ENCODE measurements at places on chromosomes 1 and 21.

DNA sequence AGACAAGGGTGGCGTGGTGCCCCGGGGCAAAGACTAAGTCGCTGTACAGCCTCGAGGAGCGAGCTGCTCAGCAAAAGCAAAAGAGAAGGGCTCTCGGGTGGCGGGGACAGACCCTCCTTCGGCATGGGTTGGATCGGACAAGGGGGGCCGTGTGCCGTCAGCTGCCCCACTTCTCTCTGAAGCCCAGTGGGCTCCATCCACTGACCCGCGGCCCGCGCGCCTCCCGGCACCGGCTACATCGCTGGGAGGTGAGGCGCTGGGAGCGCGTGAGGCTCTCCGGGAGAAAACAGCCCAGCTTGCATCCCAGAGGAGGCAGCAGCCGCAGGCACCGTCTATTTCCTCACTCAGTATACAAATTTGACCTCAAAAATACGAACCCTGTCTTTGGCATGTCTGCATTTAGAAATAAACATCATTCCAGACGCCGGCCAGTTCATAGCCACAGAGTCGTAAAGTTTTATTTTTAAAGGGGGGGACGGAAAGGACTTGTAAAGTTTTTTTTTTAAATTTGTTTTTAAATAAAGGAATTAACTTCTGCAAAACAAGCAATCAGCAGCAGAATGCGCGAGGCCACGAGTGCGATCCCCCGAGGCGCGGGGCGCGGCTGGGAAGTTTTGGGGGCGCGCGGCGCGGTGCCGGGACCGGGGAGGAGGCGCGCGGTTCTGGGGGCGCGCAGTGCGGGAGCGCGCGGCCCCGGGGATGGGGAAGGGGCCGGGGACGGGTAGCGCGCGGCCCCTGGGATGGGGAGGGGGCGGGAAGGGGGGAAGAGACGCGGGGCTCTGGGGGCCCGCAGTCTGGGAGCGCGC is 689 bp upstream of the GPR137B start:
- peak; percentile 44 for DNase-seq

DNA sequence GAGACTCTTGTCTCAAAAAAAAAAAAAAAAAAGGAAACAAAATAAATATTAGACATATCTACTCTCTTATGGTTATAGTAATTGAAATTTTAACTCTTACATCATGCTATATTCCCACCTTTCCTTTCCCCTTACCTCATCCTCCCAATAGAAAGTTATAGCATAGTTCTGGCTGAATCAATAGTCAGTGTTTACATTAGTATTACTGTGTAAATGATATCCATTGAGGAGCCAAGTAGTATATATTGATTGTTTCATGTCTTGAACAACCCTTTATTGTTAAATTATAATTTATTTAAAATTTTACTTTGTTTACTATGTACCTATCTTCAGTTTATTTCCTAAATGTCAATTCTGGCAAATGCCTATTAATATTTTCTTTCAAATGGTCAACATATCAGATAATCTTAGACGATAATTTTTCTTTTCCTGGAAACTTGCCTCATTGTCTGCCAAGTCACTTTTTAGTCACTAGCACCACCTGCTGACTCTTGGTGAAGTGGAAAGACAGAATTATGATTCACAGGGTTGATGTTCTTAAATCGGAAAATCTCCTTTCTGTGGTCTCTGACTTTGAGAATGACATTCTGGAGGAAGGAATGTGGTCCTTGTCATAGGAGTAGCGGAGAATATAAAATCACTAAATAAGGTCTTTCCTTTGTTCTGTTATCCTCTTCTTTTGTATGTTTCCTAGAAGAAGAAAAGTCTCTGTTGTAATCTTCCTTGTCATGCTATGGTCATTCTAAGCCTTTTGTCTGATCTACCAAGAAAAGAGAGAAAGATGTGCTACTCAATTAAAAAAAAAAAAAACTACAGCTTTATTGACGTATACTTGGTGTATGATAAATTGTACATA is 8.6 kb downstream of the HJV start:
- no peak for DNase-seq

DNA sequence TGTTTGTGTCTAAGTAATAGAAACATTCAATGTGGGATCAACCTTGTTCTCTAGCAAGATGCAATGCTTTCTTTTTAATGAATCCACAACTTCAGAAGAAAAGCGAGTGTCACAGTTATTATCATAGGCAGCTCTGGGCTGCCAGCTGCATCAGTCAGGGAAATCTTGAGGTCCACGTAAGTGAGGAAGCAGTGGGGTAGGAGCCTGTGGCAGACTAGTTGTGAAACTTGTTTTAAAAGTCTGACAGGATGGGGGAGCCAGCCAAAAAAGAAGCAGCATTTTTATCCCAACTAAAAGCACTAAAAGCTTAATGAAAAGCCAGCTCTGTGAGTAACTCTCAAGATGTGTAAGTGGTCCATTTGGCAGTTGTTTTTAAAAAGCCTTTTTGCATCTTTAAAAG is 113.1 kb downstream of the ZNF326 start:
- no peak for DNase-seq

GRCh38 chr1:19577036-19577435 is 67.1 kb upstream of the NBL1 start:
- DNase-seq, result no peak

DNA sequence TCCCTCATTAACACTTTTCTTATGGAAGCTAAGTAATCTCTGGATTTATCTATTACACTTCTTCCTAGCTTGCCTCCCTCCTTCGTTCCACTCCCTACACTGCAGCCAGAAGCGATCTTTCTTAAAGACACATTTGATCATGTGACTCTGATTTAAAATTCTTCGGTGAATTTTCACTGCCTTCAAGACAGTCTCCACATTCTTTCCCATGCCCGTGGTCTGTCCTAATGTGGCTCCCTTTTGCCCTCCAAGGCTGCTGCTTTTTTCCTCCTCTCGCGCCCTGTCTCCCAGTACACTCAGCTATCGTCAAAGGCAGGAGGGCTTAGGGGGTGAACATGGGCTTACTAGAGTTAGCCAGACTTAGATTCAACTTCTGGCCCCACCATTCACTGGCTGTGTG is 64.4 kb downstream of the SDCCAG8 start:
- DNase-seq, result no peak

GRCh38 chr1:51314974-51315373 is 15.4 kb downstream of the TTC39A start:
- DNase-seq, result no peak

DNA sequence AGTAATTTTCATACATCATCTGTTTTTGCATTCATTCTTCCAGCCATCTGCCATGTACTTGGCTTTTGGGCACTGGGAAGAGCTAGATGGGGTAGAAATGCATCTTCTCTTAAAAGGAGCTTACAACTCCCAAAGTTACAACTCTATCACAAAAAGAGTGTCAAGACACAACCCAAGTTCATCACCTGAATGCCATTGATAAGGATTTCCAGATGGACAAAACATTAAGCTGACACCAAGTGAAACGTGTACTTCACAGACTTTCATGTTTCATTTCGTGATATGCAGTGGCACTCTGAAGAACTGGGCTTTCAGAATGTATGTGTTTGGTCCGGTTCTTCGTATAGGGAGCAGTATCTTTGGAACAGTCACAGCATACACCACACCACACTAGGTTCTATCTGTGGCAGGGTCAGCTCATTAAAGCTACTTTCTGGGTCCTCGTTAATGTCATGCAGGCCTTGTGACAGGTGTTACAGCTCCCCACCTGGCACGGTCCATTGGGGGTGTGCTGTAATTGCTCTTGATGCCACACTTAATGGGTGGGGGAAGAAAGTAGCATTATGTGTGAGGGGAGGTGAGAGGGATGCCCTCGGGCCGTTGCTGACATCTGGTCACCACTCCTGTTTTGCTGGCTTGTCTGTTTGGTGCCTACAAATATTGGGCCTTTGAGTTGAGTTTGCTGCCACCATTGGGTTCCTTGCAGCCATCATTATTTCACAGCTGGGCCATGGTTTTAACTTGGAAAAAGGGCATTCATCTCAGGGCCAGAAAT is 164.9 kb downstream of the NFIA start:
- no peak for DNase-seq

GRCh38 chr1:228071839-228072657 is 10.5 kb upstream of the ARF1 start:
- no peak for DNase-seq

DNA sequence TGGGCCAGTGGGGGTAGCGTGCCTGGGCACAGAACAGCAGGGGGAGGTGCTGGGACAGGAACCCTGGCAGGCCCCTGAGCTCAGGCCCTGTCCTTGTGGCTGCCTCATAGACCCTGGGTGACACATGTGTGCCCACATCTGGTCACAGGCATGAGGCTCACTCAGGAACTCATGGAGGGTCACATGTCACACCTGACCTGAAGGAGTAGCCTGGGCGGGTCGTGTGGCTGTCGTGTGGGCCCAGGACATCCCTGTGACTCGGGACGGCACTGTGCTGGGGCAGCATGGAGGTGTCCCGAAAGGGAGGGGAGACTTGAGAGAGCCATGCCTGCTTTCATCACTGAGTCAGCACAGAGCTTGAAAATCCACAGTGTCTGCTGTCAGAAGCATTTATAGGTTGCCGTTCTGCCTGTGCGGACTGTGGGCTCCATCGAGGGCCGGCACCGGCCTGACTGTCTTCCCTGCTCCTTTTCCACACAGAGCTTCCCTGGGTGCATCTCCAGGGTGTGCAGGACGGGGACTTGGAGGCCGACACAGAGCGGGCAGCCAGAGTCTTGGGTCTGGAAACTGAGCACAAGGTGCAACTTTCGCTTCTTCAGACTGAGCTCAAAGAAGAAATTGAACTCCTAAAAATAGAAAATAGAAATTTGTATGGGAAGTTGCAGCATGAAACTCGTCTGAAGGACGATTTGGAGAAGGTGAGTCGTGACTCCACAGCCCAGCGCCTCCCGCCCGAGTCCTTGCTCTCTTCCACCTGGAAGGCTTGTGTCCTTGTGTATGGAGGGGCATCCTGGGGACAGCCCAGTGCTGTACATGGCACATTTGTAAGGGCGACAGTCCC is 32.8 kb downstream of the PCNT start:
- DNase-seq, result no peak

DNA sequence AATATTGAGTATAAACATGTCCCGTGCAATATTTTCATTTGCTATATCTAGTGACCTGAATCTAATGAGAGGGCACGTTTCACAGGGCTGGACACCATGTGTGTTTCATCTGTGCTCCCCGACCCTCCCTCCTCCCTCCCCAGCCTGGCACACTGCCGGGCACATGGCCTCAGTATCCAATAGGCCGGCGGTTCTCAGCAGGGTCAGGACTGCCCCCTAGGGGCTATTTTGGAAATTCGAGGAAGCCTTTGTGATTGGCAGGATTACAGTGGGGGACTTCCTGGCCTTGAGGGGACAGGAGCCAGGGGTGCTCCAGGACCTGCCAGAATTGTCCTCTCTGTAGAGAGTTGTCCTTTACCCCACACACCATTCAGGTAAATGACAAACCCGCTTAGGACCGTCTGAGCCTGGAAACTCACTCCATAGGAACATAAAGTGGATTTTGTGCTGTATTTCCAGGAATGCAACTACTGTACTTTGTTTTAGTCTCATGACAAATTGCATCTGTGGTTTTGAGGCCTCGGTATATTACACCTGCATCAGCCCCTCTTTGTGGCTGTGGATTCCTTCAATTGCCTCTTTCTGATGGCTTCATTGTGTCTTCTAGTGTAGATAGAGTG is 109.5 kb upstream of the SIM2 start:
- peak; percentile 44 for DNase-seq

DNA sequence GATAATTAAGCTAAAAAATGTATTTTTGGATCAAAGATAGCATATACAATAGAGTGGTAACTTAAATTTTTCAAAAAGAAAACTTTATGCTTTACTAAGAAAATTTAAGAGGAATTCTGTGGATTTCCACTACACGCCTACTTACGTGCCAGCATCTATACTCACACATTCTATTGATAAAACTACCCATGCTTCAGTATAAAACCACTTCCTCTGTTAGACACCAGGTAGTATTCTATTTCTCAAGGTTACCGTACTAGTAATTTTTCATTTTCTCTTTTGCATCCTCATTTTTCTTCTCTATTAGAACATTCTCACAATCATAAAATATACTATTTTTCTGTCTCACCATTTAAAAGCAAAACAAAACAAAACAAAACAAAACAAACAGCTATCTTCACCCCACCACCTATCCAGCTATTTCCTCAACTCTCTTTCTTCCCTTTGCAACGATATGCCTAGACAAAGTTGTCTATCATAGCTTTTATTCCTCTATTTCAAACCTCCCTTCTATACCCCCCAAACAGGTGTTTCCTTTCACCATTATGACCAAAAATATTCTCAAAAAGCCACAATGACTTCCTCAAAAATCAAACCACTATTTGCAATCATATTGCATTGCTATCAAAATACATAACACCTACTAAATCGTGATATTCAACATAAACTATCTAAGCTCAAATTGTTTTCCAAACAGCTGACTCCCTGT is 1652.0 kb downstream of the MRPL39 start:
- DNase-seq, result no peak

- DNase-seq, result no peak
Measured at GRCh38 chr1:12165342-12165741, 1.4 kb upstream of the TNFRSF1B start.

- no peak for DNase-seq
Measured at GRCh38 chr1:43769350-43769908, 62.1 kb downstream of the ST3GAL3 start.

DNA sequence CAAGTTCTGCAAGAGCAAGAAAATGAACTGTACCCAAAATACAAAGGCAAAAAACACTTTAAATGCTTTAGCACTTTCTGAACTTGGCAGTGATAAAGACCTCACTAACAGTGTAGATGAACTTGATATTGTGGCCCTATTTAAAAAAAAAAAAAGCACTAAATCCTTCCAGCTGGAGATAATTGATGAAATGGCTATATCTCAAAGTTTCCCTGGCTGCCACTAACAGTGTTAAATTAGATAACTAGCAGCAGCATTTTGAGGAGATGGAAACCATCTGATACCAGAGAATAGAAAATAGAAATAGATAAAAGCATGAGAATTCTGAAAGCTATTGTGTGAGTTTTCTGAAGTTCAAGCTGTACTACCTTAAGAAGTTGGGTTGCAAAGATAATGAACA is 317.2 kb downstream of the RWDD3 start:
- DNase-seq, result no peak

DNA sequence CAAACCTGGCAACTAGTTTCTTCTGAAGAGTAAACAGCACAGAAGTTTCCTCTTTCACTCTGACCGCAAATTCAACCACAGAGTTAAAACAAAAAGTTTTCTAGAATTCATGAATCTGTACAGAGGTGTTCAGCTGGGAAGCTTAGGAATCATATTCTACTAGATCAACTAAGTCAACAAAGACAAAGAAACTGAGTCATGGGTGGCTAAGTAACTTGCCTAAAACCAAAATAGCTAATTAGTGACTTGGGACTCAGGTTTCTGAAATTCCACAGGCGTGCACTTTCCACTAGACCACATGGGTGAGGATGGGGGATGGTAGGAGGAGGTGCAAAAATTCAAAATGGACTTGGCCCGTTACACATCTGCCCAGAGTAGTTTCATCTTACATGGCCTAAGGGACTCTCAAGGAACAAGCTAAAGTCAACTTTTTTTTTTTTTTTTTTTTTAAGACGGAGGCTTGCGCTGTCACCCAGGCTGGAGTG is 25.8 kb downstream of the PTPN14 start:
- no peak for DNase-seq

All from activated T-cell treated with anti-CD3 and anti-CD28 coated beads, Interleukin-2, amount 50 U/mL, for 48 hours (primary cell).